ENCODE measurements at places on chromosomes 4 and X.

DNA sequence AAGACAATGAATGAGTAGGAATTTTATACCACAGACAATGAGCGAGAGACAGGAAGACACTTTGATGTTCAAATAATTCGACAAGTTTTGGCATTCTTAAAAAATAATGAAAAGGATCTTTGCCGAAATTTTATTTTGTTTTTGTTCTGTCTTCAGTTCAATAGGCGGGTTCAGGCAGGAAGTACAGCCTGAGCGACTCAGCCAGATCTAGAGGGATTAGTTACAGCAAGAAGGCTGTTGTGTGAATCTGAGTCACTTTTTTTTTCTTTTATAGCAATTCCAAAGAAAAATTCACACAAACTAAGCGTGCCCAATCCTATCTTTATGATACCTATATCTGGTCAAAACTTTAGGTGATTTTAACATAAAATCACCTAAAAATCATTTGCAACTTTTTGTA, 505.4 kb upstream of the FAM241A start:
- DNase-seq = no peak

GRCh38 chr4:38681281-38681991, 17.4 kb downstream of the KLF3 start:
- no peak for DNase-seq

GRCh38 chr4:110668463-110669235, 45.8 kb upstream of the PITX2 start:
- no peak for DNase-seq

GRCh38 chr4:54400802-54401201, 171.7 kb downstream of the PDGFRA start:
- DNase-seq = no peak

DNA sequence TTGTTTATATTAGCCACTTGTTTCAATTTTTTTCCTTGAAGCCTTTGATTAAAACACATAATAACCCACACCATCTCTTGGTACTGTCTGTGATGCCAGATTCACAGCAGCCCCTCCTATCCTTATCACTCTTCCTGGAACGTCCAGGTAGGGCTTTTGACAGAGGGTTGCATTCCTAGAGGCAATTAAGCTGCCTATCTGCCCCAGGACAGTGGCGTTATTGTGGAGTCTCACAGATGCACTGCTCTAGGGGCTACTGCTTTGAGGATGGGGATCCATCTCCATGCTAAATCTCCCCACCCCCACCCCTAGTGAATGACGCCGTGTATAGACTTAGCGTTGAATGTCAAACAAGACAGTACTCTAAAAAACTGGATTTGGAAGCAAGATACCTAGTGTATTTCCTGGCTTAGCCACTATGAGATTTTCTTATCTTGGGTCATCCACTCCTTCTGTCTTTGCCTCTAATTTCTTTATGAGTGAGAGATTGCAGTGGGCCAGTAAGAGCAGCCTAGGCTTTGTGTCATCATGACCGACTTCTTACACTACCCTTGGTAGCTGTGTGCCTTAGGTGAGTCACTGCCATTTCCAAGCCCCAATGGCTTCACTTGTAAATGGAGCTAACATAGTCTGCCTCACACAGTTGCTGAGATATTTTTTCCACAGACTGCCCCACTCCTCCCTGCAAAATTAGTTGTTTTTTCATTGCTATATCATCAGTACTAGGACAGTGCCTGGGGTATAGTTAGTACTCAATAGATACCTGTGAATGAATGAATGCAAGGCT, 90.9 kb downstream of the EGF start:
- no peak for DNase-seq
